ENCODE measurements at places on chromosomes 12 and 14. TPM values are rescaled to one million over a fixed set of nuclear protein-coding genes. Genes with fewer than 3 reads are reported as not detected.

Gene STAB2
- total RNA-seq, result 0.41 TPM

Gene NKX2-1
- not detected for total RNA-seq

Gene TTC9
- total RNA-seq, result 0.55 TPM

Gene FOXG1
- not detected for total RNA-seq

- DNase-seq, result no peak
These were observed 840.3 kb downstream of the DIO2 start for GRCh38 chr14:79370969-79371368.

DNA sequence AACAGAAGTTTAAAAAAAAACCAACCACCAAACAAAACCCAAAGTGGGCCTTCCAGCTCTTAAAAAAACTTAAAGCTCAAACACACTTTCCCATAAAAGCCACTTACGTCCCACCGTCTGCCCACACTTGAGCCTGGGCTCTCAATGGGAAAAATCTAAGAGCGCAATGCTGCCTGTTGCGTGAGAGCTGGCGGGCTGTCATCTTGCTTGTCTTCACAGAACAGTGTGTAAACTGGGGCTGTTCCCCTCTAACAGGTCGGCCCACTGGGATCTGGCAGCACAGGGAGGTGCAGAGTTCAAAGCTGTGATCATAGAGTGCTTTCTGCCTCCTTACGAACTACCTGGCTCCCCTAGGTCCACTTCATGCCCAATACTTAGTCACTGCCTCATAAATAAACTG is 80.0 kb downstream of the DICER1 start:
- DNase-seq, result no peak

DNA sequence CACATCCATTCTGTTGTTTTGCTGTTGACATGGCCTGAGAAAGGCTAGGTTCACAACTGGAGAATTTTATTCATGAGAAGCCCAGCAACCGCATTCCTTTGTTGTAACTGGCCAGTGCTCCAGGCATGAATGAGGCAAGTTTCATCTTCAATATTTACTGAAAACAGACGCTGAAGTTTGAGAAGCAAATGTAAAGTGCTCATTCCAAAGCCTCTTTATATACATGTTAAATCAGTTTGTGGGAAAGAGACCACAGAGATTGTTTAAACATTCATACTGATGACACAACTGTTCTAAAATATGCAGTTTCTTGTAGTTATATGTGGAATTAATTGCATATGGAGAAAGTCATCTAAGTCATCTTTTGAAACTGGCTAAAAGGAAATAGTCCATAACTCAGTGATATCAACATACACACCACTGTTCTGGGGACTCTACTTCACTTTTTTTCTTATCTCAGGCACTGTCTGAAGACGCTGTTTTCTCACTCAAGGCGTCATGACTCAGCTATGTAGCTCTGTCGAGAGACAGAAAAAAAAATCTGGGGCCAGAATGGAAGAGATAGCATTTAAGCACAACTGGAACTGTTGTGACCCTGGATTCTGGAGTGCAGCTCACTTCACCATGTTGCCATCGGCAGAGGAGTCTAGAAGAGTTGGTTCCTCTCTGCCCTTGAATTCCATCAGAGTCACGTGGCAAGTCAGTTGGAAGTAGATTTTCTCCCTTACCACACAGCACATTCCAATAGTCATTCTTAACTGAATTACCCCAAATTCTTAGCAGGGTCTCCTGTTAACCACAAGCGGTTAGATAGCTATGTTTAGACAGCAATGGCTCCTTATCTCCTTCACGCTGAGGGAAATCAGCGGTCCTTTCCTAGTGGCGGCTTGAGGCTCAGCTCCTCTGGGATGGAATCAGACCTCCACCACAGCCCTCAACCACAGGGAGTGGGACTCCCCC is 258.4 kb upstream of the HMGA2 start:
- no peak for DNase-seq

DNA sequence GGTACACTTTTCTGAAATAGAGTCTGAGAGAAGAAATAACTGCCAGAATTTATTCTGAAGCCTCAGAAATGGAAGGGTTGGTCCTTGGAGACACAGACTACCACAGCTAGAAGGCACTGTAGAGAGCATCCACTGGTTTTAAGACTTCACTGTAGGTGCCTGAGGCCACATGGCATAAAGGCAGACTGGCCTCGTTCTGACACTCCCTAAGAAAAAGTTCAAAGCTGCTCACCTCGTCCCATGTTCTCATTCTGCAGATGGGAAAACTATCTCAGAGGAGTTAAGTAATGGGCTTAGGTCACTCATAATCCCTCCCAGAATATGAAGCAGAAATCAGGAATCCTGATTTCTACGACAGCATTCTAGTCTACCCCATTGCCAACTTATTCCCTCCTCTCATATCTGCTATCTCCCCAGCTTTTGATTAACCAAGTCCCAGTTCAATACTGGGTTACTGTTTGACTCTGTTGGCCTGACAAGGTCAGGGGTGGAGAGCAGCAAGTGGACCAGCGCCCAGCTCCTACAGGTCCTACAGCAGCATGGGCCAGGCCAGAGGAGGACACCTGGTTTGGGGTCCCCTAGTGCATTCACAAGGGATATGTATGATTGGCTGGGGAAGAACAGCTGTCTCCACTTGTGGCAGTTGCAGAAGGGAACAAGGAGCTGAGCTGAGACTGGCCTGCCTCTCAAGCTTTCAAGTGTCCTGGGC is 3.7 kb downstream of the ITGA5 start:
- peak; percentile 68 for DNase-seq

DNA sequence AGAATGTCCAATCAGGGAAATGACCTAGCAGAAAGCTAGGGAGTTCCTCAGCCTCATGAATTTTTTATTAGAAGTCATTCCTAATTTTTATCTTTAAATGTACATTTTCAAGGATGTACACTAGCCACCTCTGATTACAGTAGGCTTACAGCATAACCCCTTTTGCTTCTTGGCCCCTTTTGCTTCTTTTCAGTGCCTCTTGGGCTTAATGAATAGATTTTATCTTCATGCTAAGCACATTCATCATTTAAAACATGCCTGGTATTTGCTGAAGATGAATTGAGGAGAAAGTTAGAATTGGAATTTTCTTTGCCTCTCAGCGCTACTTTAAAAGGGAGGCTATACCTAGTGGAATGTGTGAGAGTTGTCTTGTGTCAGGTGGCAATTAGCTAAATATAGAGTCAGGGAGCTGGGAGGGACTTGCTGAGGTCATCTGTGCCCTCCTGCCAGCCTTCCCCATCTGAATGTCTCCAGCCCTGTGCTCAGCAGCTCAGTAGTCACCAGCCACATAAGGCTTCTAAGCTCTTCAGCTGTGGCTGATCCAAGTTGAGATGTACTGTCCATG is 132.1 kb downstream of the SAMD4A start:
- no peak for DNase-seq

- no peak for DNase-seq
These were observed 9.9 kb upstream of the HDAC7 start for GRCh38 chr12:47829584-47829983.

DNA sequence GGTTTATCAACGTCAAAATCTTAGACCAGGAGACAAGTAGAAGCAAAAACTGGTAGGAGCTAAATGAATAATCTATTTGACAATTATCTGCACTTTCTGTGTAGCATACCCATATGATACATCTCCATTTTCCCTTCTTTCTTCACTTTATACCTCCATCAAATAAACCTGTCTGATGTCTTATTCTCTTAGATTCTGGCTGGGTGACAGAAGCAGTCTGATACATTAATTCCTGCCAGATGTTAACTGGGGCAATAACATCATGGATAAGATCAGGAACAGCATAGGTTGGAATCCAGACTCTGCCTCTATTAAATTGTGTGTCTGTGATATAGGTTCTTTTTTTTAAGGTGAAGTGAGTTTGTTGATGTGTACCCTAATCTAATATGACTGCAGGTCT is 11.7 kb upstream of the RERG start:
- DNase-seq, result no peak

DNA sequence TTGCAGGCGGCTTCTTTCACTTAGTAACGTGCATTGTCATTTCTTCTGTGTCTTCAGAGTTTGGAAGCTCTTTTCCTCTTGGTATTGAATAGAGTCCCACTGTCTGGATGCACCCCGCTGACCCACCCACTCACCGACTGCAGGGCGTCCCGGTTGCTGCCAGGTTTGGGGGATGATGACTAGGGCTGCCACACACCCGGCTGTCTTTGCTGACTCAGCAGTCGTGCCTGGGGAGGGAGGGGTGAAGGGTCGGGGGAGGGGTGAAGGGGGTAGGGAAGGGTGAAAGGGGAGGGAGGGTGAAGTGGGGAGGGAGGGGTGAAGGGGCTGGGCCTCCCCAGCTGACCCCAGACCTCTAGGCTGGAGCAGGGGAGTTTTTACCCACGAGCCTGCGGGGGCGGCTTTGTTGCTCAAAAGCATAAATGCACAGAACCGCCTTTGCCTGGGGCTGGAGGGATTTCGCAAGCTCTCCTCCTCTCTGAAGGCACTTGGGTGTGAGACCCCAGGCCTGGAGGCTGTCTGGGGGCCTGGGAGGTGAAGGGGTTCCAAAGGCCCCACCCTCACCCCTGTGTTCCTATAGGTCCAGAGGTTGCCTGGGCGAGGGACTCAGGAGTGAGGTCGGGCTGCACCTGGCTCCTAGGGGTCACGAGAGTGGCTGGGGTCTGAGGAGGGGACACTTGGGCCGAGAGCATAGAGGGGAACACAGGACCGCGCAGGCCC is 31.3 kb upstream of the ULK1 start:
- DNase-seq, result no peak

DNA sequence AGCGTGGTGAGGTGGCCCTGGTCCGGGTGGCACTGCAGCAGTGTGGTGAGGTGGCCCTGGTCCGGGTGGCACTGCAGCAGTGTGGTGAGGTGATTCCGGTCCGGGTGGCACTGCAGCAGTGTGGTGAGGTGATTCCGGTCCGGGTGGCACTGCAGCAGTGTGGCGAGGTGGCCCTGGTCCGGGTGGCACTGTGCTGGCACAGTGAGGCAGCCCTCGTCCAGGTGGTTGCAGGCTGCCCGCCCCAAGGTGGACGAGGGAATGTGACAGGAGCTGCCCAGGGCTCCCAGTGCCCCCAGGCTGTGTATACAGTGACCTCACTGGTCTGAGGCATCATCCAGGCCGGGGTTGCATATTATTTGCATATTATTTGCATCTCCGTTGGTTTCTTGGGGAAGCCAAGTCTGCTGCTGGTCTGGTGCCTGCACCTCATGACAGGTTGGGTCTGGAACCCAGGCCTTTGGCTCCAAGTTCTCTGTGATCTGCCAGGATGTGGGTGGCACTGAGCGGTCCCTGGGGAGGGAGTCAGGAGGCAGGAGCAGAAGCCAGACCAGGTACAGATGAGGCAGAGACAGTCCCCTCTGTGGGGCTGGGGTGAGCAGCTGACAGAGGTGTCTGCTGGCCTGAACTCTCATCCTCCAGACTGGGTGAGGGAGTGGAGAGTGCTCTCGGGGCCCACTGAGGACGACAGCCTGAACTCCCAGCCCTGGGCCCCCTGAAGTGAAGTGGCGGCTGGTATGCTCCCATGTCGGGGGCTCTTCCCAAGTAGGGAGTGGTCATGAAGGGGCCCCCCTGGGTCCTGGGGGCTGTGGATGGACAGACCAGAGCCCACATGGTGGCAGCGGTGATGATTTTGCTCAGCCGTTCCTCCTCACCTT is 79.3 kb downstream of the KIF26A start:
- peak; percentile 34 for DNase-seq

- DNase-seq, result no peak
These were observed 63.0 kb downstream of the NCOR2 start for GRCh38 chr12:124504273-124505000.

- DNase-seq, result no peak
These were observed 26.8 kb upstream of the DAAM1 start for GRCh38 chr14:59161561-59162175.

DNA sequence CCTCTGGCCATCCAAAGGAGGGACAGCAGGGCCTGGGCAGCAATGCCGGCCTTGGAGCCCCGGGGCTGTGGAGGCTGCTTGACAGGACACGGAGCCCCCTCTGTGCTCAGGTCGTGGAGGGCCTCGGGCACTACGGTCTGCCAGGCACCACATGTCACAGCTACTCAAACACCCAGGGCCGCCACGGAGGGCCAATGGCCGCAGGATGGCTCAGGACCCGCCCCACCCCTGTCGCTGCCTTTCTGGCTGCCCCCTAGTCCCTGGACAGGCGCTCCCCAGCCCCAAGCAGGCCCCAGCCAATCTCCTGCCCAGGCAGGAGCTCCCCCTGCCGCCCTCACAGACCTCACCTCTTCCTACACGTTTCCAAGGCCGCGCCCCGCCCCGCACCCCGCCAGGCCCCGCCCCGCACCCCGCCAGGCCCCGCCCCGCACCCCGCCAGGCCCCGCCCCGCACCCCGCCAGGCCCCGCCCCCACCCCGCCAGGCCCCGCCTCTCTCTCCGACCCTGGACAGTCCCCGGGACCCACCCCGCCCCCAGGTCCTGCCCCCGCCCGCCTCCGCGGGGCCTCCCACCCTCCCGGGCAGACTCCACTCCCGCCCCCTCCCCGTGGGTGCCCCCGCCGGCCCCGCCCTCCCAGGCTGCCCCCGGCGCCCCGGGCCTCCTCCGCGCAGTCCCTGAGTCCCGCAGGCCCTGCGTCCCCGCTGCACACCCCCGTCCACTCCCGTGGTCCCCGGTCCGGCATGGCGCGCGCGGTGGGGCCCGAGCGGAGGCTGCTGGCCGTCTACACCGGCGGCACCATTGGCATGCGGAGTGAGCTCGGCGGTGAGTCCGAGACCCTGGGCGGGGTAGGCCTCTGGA is at the start of gene ASPG:
ASPG (plus strand) TSS at position 669 of the 857 bp plus-strand sequence; CDS start at position 740, 71 bp downstream.
- DNase-seq, result peak; percentile 63

DNA sequence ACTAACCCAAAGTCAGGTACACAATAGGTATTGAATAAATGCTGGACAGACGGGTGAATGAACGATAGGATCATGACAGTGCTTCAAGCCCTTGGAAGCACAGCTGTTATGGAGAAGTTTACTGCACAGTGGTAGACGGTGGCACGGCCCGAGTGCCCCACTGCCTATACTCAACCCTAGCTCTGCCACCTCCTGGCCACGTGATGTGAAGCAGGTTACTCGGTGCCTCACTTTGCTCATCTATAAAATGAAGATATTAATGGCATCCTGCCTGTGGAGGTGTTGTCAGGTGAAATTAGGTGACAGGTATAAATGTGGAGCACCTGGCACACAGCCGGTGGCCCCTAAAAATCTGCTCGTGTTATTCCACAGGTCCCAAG is 5.8 kb downstream of the ASB2 start:
- no peak for DNase-seq

DNA sequence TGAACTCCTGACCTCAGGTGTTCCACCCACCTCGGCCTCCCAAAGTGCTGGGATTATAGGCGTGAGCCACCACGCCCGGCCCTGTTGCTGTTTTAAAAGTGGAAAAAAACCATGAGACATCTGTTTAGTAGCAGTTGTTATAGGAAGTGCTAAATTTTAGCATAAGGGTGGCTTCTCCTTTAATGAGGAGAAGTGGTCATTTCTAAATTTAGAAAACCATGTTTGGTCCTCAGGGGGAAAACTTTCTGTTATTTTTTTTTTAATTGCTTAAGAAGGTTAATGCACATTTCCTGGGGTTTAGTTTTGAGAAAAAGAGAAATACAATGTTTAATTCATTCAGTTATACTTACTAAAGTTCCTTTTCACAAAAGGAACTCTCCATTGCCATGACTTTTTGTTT is 102.1 kb downstream of the MYRFL start:
- no peak for DNase-seq

GRCh38 chr14:78073028-78073427 is 97.1 kb upstream of the NRXN3 start:
- DNase-seq, result no peak

Measured in sigmoid colon (tissue), 7 donors.